Psoas muscle (tissue), 8 donors: ENCODE measurements at places on chromosomes 1 and 21. TPM values are rescaled to one million over a fixed set of nuclear protein-coding genes. Genes with fewer than 3 reads are reported as not detected.
A peak's percentile ranks its signal among the peaks of the same experiment; 100 is the strongest.

- DNase-seq = no peak
Measured at GRCh38 chr1:61131248-61131647, 48.9 kb downstream of the NFIA start.

GRCh38 chr1:6205849-6206519 lies at the start of gene RNF207:
TSS of gene RNF207 (plus strand) at chr1:6206119. CDS start at chr1:6206536, 417 bp downstream.
- DNase-seq = peak; percentile 76

GRCh38 chr1:239812580-239812979 lies 279.1 kb upstream of the FMN2 start:
- DNase-seq = no peak

FCRL1 gene
- not detected for total RNA-seq

DNA sequence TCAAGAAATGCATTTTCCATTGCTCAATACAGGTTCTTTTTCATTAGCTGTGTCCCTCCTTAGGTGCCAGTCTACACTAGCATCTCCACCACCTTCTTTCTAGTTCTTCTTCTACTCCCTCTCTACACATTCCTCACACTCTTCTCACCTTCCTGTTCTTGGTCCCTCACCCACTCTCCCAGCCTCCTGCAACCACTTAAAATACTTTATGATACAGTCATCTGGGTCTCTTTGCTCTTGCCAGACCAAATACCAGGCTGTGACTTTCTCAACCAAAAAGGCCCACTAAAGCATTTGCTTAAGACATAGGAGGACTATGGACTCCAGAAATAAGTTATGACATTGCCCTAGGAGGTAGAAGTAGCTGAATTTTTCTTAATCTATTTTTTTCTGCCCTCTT lies 35.1 kb downstream of the PIGM start:
- DNase-seq = no peak

OPRD1 gene
- total RNA-seq = 0.02 TPM

DNA sequence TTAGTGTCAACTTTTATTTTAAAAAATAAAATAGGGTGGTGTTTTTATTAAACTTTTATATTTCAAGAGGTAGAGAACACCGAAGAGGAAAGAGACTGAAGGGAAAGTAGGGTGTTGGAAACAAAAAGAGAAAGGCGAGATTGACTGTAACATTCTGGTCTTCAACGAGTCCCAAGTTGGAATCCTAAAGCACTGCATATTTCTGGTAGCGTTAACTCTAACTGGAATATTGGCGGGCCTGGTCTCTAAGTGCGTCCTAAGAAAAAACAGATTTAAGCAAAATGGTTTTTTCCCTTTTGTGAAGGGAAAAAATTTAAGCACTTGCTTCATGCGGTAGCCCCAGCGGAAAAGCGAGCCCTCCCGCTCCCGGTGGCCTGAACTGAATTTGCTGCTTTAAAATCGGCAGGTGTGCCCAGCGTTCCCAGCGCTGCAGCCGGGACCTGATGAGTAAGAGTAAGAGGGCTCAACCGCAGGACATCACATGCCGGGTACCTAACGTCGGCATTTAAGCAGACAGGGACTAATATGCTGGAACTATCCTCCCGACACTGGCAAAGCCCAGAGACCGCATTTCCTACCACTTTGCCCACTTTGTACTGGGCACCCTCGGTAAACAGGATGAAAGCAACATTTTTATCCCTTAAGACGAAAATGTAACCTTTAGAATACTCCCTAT lies 30.5 kb upstream of the NFIA start:
- DNase-seq = peak; percentile 80

GRCh38 chr1:62724430-62724829 lies 36.2 kb upstream of the DOCK7 start:
- DNase-seq = no peak

DNA sequence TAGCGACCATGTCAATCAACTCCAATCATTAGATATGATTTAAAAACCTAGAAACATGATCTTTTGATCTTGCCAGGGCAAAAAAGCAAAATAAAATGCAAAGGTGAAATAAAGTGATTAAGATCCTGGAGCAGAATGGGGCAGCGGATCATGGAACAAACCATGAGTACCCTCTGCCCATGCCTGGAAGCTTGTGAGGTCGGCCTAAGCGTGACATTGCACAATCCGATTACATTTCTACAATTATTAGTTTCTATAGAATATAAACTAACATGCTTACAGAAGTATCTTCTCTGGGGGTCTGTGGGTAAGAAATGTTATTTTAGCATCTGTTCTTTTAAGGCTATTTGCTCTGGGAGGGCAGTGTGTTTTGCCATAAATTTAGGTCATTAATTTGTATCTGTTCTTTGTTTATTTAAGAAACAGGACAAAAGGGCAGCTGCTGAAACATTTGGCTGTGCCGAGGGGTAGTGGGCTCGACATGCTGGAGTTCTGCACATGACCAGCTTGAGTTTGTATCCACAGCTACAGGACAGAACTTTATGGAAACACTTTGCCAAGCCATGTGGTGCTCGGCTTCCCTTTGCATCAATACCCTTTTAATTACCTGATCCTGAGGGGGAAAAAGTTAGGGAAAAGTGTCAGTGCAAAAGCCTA lies 55.9 kb downstream of the ZBTB18 start:
- no peak for DNase-seq

DNA sequence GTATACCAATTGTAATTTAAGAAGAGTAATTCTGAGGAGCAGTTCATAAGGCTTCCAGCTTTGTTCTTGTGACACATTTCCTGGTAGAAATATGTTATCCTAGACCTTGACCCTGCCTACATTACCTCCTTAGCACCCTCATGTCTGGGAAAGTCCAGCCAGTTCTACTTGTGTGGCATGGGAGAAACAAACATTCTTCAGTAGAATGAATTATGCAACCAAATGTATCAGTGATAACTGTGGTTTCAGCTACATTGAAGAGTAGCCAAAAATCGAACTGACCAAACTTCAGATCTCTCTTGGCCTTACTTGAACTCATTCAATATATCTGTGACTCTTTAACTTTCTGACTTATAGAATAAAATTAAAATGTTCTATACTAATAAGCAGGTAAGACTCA lies 308.1 kb upstream of the LYPLAL1 start:
- DNase-seq = no peak

- DNase-seq = no peak
Measured at GRCh38 chr1:1043411-1043810, 23.5 kb downstream of the AGRN start.

KRTAP19-1 gene
- total RNA-seq = not detected

DNA sequence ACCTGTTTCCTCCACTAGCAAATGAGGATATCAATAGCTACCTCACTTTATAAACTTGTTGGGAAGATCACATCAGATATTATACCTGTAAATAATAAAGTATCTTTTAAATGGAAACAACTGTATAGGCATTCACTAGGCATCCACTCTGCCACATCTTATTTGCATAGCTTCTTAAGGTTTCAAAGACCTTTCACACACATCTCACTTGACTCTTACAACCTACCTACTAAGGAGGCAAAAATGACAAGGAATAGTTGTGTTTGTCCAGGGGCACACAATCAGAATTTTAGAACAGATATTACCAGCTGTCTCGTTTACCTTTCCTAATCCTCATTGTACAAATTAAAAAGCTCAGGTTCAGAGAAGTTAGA lies 51.5 kb downstream of the VANGL2 start:
- no peak for DNase-seq

DNA sequence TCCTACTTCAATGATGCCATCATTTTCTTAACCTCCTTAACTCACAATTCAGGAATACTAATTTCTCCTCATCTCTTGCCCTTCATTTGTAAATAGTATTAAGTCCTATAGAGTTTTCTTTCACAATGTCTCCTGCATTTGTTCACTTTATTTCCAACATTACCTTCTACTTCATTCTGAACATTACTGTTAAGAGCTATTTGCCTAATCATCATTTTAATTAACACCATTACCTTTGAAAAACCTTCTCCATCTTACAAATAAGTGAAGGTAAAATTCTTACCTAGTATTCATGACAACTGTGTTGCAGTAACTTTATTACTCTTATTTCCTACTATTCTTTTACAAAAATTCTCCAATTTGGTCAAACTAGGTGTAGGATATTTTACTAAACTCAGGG lies 137.7 kb downstream of the COQ8A start:
- DNase-seq = no peak

DNA sequence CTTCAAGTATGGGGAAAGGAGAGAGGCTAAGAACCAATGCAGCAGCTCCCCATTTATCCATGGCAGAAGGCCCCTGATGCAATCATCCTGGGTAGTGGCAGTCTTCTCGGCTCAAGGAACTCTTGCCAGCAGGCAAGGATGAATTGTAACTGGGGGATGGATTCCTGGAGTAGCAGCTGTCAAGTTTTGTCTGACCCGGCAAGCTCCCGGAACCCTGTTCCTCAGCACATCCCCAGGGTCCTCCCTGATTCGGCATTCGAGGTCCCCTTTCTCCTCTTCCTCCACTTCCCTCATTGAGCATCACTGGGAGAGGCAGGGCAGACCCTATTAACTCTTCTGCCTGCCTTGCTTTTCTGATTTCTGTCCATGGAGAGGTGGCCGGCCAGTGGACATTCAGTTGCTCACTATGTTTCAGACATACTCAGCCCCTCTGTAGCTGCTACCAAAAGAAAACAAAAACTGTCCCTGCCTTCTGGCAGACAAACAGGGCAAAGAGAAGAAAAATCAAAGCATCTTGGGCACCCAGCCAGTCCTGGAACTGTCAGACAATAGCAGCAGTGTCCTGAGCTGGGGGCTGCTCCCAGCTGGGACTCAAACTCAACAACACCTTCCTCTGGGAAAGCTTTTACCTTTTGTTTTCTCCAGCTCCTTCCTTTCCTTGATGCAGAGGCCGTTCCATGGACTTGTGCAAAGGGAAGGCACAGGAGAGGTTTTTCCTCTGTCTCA lies 5.6 kb upstream of the PTCH2 start:
- no peak for DNase-seq
